Cortex of kidney (tissue), 1 donor: ENCODE measurements at places on chromosomes 6 and 20.

- no peak for DNase-seq
Observed at GRCh38 chr6:31792761-31793171, 2.8 kb downstream of the VARS1 start.

DNA sequence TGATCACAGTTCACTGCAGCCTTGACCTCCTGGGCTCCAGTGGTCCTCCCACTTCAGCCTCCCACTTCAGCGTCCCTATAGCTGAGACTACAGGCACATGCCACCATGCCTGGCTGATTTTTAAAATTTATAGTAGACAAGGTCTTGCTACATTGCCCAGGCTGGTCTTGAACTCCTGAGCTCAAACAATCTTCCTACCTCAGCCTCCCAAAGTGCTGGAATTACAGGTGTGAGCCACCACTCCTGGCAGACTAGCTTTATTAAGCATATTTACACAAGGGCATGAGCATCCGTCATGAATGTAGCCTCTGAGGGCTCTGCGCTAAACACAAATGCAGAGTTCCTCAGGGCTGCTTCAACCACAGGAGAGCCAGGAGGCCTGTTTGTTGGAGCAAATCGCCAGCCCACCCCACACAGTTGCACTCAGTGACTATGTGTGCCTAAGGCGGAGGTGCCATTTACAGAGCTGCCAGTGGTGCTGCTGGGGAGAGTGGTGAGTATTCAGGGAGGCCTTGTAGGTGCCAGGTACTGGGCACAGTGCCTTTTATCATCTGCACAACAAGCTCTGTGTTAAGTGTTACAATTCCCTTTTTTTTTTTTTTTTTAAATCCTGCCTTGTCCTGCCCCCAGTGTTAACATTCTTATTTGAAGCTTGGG lies 78.2 kb downstream of the PSMG4 start:
- DNase-seq, result no peak

- DNase-seq, result no peak
Observed at GRCh38 chr20:19765913-19766312, 7.9 kb downstream of the RIN2 start.

DNA sequence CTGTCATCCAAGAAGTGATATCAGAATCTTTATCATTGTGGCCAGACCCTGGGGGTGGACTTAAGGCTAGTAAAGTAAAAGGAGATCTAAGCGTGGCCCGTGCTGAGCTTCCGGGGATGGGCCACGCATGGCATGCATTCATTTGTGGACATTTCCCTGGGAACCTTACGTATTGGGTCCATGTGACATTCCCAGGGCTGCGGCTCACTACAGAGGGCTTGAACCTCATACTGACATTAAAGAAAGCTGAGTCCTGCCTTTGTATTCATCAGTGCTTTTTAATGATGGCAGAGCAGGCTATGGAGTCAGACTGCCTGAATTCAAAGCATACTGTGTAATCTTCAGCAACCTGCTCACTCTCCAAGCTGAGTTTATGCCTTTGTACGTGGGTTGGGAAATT lies 152.2 kb upstream of the AFDN start:
- no peak for DNase-seq

- no peak for DNase-seq
Observed at GRCh38 chr6:9825526-9825925, 589.3 kb downstream of the TFAP2A start.

DNA sequence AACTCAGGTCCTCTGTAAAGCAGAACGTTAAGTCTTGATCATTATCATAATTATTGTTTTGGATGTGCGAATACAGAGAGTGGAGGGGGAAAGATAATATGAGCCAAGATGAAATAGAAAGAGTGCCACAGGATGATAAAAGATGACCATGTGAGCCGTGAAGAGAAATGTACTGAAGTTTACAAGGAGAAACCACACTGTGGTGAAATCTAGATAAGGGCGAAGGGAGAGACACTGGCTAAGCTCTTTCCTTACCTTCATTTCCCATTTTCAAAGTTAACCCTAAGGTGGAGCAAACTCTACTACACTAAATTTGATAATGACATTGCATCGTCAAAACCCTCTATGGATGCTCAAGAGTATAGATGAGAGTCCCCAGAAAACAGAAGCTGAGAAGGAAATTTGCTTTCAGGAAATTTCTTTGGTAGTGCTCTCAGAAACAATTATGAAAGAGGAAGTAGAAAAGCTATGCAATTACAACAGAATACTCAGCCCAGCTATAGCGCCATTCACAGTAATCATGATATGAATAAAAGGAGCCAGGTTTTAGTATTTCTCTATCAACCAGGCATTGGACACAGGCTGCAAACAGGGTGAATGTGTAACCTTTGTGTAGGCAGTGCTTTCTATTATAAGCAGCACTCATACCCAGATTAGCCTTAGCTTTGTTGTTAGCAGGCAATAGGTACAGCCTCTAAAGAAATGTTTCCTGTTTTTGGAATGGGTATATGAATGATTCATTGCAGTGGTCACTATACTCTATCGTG lies 1080.7 kb downstream of the GRIK2 start:
- no peak for DNase-seq

DNA sequence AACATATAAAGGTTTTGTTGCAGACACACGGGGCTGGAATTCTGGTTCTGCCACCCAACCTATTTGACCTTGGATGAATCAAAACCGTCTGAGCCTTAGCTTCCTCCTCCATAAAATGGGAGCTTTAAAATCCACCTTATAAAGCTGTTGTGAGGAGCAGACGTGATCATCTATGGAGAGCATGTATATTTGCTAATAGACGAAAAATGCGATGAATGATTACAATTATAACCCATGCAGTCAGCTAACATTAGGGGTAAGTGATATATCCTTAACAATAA lies 586 bp upstream of the NUP153 start:
- no peak for DNase-seq

DNA sequence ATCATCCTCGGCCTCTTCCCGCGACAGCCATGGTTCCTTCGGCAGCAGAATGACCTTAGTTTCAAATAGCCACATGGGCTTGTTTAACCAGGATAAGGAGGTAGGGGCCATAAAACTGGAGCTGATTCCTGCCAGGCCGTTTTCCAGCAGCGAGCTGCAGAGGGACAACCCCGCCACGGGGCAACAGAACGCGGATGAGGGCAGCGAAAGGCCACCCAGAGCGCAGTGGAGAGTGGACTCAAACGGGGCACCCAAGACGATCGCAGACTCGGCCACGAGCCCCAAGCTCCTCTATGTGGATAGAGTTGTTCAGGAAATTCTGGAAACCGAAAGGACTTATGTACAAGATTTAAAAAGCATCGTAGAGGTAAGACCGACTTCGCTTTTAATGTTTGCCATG lies 131.8 kb upstream of the MTHFD1L start:
- no peak for DNase-seq

DNA sequence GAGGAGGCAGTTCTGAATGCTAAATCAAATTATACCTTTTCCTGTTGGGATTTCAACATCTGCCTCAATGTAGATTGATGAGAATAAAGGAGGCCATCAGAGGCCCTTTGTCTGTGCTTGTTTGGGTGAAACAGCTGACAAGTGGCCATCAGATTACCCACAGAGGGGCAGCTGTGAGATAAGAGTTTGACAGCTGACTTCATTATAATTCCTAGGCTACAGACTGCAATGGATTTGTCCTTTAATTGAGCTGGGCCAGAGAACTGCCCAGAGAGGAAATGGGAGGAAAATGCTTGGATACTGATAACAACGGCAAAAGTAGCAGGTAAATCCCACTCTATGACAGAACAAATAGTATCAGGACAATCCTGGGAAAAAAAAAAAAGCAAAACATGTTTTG lies 649.4 kb downstream of the HDGFL1 start:
- DNase-seq, result no peak

GRCh38 chr6:14478381-14479225 lies 361.0 kb downstream of the CD83 start:
- no peak for DNase-seq

DNA sequence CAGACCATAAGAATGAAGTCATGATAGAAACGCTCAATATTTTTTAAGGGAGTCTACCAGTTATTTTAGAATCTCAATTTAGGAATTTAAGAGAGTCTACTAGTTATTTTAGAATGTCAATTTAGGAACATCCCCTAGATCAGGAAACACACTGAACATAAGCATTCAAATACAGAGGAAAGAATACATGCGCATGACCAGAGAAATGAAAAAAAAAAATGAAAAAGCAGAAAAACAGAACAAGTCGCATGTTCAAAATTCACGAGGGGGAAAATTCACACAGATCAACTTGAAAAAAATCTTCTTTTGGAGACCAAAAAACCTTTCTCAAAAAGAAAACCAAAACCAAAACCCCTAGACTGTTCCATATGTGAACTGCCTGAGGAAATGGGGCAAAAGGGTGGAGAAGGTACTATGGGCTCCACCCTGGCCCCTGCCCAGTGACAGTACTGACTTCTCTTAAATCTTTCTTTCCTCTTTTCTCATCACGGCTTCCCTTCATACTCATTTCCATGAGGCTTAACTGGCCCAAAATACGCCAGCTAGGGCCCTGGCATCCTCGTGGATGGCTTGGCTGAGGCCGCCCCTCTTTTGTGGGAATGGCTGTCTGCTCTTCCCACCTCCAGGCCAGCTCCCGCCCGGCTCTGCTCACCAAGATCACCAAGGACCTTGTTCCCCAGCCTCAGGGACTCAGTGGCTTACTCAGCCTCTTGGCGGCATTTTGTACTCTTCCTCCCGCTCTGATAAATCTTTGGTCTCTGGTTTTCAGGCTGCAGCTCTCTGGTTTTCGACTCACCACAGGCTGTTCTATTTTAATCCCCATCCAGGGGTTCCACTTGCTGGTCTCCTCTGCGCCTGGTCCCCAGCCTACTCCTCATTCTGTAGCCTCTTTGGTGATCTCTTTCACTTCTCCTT lies 11.2 kb downstream of the ZBTB2 start:
- DNase-seq, result no peak

- no peak for DNase-seq
Observed at GRCh38 chr6:151101816-151102694, 137.7 kb upstream of the AKAP12 start.

GRCh38 chr6:84033523-84034451 lies at the start of gene MRAP2:
Gene MRAP2, plus strand, starts transcription at chr6:84033772. Its CDS starts 21,547 bp downstream, at chr6:84055319.
- no peak for DNase-seq

GRCh38 chr6:147834084-147834776 lies 325.7 kb downstream of the SAMD5 start:
- no peak for DNase-seq

DNA sequence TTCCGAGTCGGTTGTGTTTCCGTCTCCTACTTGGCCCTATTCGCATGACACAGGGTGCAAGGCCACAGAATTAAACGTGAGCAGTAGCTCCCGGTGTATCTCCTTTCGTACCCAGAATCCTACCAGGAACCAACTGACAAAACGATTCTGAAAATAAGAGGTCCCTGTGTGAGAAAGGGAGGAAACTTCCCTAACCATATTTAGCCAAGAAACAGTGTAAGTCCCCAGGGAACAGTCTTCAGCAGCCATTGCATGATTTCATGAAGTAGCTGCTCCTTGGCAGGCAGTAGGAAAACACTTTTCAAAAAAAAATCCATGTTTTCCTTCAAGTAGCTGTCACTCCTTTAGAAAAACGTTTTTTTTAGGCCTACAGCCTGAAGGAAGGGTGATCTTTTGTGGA lies 46.9 kb downstream of the PDE10A start:
- DNase-seq, result no peak

DNA sequence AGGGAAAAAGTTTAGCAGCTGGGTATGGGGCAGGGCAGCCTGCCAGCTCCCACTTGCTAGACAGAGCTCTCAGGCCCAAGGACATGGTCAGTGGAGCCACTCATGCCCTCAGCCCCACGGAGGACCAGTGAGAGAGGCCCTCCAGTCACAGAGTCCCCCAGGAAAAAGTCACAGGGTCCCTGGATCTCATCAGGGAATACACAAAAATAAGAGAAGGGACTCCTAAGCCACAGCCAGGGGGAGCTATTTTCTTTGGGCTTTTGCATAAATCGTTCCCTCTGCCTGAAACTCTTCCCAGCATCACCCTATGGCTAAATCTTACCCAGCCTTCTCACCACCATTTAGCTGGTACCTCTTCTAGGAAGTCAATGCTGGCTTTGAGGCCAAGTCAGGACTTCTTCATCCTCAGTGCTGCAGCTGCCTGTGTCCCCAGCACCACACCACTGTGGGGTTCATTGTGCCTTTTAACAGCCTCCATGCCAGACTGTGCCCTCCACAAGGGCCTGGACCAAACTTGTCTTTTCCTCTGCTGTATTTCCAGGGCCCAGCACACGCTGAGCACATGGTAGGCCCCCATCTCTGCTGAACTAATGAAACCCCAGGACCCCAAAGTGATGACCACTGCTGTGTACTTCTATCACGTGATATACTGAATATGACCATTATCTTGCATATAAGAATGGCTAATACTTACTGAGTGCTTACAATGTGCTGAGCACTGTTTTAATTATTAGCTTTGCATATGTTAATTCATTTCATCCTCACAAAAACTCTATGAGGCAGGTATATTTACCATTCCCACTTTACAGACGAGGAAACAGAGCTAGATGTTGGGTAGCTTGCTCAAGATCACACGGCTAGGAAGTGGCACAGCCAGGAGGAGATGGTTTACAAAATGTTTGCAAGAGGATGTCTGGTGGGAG lies 2.0 kb downstream of the ZNF335 start:
- no peak for DNase-seq

GRCh38 chr20:15705975-15706374 lies 867.3 kb downstream of the KIF16B start:
- no peak for DNase-seq

DNA sequence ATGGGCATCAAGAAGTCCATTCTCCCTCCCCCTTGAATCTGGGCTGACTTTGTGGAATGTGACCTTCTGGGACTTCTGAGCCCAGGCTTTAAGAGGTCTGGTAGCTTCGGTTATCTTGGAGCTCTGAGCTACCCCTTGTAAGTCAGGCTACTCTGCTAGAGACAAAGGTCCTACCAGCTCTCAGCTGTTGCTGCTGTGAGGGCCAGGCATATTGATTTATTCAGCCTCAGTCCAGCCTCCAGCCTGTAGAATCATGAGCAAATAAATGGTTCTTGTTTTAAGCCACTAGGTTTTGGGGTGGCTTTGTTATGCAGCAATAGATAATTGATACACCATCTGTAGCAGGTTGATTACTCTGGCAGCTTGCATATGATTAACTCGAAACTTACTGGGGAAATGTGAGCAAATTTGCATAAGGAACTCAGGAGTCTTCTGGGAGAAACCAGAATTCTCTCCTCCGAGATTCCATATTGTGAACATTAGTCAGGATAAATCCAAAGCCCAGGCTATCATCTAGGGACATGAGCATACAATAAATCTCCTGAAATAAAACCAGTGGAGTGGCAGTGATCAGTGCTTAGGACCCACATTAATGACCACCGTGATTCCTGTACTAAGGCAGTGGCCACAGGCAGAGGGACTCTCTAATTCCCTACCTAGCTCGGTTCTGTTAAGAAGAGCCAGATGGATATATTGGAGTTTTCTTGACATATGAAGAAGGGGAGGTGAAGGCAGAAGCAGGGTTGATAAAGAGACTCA lies 336.1 kb downstream of the CDC5L start:
- no peak for DNase-seq

- DNase-seq, result no peak
Observed at GRCh38 chr6:24432611-24433010, 29.9 kb downstream of the MRS2 start.

- no peak for DNase-seq
Observed at GRCh38 chr6:158847786-158848185, 28.6 kb upstream of the EZR start.

DNA sequence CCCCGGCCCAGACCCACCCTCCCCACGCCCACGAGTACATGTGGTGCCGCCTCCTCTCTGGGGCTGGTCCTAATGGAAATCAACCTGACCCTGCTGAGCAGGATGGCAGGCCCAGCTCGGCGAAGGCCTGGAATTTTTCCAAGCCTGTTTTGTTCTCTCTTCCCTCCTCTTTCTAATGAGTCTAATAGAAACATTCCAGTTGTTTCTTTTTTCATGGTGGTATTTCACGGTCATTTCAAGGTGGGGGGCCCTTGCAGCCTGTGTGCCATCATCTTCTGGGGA lies 16.6 kb downstream of the SMOC2 start:
- no peak for DNase-seq

- DNase-seq, result no peak
Observed at GRCh38 chr6:37915463-37915862, 95.9 kb downstream of the ZFAND3 start.
